WERI-Rb-1 (cell line): ENCODE measurements at places on chromosomes 1 and 21.

DNA sequence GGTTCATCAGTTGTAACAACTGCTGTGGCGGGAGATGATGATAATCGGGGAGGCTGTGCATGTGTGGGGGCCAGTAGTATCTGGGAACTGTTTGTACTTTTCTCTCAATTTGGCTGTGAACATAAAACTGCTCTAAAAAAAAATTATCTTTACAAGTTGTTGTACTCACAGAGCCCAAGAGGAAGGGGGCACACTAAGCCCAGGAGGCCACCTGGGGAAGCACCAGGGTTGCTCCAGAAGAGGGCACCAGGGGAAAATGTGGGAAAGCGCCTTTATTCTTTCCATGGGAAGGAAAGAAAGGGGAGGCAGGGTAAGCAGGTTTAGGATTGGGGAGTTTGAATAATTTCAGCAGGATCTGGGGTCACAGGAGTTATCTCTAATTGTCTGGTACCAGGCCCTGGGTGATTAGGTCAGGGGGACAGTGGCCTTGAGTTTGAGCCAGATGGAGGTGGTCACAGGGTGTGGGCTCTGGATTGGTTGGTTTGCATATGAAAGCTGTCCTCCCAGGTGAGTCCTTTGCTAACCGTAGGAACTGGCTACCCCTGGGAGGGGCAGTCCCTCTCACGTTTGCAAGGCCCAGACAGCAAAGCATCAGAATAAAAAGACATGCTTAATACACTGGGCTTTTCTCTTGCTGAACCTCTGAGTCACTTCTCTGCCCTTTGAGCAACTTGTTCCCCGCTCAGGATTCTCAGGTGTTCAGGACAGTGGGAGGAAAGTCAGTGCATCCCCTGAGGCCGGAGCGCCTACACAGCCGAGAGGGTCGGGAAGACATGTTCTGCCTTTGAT is 11.2 kb downstream of the MYOC start:
- no peak for DNase-seq

DNA sequence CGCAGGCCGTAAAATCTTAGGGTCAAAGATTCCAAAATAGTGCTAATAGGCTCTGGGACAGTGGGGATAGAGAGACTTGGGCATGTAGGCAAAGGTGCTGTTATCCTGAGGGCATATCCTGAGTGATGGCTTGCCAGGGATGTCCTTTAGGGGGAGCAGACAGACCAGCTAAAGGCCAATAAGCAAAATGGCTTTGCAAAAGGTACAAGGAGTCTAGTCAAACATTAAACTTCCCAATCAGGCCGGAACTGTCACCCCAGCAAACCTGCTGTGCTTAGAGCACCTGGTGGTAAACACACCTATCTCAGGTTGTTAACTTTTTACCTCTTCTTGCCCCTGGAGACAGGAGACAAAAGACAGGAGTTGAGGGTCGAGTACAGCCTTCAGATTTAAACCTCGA is 49.1 kb downstream of the TRABD2B start:
- peak; percentile 46 for DNase-seq

DNA sequence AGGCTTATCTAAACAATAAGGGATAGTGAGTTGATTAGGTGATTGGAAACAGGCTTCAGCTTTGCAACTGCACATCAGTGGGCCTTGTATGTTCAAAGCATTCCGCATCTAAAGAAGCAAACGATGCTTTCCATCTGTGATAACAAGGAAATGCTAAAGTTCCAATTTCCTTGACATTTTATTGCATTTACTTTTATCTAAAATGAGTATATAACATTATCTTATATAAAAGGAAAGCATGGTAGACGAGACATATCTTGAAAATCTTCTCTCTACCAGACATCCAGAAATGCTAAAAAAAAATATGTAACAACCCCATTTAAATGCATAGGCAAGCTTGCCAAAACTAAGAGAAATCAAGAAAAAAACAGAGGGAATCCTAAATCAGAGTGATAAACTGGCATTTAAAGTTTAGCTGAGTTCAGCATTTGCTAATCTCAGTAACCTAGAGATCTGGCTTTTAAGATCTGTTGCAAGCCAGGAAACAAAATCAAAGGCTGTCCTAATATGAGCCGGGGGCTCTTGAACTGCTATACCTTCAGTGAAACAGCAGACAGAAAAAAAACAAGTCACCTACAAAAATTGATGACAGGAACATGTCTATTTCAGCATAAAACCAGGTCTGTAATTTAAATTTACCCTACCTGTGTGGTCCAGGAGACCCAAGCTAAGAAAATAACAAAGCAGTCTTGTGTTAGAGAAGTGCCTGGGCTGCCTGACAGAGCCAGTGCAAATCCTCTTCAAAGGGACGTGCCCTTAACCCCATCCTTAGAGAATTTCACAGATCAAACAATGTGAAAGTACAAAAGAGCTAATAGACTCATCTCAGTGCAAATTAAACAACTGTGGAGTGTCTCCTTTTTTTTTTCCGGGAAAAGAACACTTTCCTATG is 3.1 kb upstream of the RGS13 start:
- no peak for DNase-seq

GRCh38 chr1:150964164-150964489 is 10.5 kb downstream of the CERS2 start:
- no peak for DNase-seq

GRCh38 chr1:11578004-11578403 is 76.2 kb downstream of the FBXO2 start:
- DNase-seq, result no peak

GRCh38 chr1:186569856-186570255 is 108.9 kb upstream of the PDC start:
- DNase-seq, result no peak

DNA sequence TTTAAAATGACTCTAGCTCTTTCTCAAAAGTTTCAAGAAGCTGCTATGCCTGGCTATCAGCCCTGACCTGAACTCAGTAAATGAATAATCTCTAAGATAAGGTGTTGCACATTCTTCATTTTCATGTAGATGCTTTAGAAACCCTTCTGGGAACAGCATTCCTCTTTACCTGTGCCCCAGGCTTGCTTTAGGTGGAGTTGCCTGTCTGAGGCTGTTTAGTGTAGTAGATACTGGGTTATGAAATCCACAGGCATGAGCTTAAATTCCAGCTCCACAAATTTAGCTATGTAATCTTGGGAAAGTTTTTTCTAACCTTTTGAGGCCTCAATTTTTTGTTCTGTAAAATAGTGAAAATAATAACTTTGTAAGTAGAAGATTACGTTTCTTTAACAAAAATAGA is 41.6 kb downstream of the ATP6V1G3 start:
- DNase-seq, result no peak

- DNase-seq, result no peak
Measured at GRCh38 chr21:15772654-15773053, 42.9 kb downstream of the USP25 start.

DNA sequence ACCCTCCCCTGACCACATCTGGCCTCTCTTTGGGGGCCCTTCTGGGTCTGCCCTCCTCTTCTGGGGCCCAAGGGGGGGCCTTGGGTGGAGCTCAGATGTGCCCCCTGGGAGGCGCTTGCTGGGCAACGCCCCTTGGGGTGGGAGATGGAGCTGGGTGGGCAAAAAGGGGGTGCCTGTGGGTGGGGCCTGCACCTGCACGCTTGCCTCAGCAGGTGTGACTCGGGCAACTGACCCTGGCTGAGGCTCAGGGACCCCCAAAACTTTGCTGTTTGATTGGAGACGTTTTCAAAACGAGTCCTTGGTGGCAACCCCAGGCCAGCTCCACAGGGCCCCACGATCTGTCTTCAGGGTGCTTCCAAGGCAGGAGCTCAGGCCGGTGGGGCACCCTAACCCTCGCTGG is 105.3 kb downstream of the SIK1 start:
- DNase-seq, result no peak

DNA sequence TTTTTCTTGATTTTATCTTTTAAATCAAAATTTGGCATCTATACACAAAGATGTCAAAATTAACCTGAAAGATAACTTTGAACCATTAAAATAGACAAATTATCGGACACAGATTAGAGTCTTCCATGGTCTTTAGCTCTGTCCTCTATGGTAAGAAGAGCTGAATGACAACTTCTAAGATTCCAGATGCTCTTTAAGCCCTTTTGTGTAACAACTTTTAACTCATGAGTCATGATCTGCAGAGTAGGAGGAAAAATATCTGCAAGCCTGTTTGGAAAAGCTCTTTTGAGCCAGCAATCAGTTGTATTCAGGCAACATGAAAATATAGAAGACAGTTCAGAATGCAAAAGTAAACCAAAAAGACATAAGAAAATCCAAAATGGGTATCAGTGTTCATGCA is 37.8 kb downstream of the TTC13 start:
- no peak for DNase-seq
